Activated T-helper 2 cell treated with anti-CD3 and anti-CD28 coated beads, Interferon-gamma antibody, Interleukin-2, Interleukin-4, amounts not matched to agents 10 μg/mL and 5 μg/mL and 100 μg/mL, durations not matched to agents 14 hours and 24 hours and 36 hours (primary cell): ENCODE measurements at places on chromosomes 7 and 10.

- DNase-seq: no peak
Observed at GRCh38 chr7:12358694-12359093, 45.0 kb downstream of the VWDE start.

DNA sequence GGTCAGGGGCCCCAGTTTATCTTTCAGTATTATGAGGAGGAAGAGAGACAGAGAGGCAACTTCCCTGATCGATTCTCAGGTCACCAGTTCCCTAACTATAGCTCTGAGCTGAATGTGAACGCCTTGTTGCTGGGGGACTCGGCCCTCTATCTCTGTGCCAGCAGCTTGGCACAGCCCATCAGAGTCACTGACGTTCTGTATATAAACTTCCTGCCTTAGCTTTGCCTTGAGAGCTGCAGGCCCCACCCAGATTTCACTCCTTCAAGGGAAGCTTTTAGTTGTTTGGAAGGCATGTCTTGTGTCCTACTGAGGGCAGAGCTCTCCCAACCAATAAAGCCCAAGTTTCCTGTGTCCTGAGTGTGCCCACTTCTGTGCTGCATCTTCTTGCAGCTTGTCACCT is 242.5 kb upstream of the PRSS58 start:
- no peak for DNase-seq

GRCh38 chr7:80641548-80641947 is 3.1 kb downstream of the CD36 start:
- no peak for DNase-seq

- DNase-seq: no peak
Observed at GRCh38 chr10:7412928-7413282, 2.1 kb upstream of the SFMBT2 start.

- no peak for DNase-seq
Observed at GRCh38 chr10:76541852-76542251, 1095.8 kb downstream of the KCNMA1 start.

GRCh38 chr10:20007426-20007825 is 191.2 kb downstream of the PLXDC2 start:
- no peak for DNase-seq

GRCh38 chr10:7596356-7596755 is 70.4 kb downstream of the ITIH5 start:
- no peak for DNase-seq

DNA sequence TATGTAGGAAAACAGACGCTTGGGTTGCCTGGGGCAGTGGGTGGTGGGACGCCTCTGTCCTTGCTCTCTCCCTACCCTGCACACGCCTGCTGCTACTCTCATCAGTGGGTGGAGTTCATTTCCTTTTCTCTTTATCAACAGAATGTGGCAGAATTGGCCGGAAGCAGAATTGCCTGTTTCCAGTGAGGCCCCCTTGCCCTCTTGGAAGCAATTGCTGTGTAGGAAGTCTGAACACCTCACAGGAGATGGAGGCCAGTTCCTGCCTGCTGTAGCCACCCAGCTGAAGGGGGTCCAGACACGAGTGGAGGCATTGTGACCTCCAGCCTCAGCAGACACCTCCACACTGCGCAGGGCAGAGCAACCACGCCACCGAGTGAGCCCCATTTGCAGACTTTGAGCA is 331.6 kb upstream of the ZNF32 start:
- no peak for DNase-seq

- no peak for DNase-seq
Observed at GRCh38 chr10:64014281-64014680, 493.1 kb downstream of the REEP3 start.

DNA sequence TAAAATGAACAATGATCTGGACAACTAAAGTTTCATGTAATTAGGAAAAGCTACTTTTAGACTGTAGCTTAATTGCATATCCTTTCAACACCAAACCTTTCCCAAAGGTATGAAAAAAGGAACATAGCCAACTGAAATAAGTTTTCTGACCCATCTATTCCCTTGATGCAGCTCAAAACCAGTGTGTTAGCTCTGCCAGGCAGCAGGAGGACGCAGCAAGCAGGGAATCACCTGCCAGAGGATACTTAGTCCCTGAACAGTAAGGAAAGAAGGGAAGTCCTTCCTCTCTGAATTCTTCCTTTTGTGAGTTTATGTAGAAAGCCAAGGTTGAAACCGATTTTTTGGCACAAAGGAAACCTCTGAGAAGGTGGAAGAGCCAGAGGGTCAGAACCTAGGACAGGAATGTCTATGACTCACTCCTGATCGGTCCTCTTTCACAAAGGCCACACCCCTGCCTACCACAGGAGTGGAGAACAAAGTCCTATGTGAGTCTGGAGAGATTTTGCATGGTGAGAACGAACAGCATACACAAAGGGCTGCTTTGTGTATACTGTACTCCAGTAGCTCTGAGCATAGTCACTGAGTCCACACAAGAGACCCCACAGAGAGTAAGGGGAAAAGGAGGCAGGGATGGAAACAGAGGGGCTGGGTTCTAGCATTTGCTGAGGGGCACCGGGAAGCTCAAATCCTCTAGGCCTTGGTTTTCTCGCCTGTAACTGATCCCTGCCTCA is 68.8 kb upstream of the GSDME start:
- no peak for DNase-seq

DNA sequence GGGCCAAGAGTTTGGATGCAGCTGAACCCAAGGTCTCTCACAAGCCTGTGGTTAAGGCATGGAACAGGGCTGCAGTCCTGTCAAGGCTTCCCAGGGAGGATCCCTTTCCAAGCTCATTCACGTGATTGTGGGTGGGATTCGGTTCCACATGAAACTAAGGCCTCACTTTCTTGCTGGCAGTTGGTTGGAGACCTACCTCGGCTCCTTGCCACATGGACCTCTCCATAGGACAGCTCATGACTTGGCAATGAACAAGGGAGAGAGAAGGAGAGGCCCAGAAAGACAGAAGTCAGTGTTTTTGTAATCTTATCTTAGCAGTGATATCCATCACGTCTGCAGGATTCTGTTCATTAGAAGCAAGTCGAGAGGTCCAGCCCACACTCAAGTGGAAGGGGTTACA is 583.8 kb downstream of the LRMDA start:
- DNase-seq: no peak

- no peak for DNase-seq
Observed at GRCh38 chr7:110940756-110941155, 150.2 kb upstream of the LRRN3 start.

DNA sequence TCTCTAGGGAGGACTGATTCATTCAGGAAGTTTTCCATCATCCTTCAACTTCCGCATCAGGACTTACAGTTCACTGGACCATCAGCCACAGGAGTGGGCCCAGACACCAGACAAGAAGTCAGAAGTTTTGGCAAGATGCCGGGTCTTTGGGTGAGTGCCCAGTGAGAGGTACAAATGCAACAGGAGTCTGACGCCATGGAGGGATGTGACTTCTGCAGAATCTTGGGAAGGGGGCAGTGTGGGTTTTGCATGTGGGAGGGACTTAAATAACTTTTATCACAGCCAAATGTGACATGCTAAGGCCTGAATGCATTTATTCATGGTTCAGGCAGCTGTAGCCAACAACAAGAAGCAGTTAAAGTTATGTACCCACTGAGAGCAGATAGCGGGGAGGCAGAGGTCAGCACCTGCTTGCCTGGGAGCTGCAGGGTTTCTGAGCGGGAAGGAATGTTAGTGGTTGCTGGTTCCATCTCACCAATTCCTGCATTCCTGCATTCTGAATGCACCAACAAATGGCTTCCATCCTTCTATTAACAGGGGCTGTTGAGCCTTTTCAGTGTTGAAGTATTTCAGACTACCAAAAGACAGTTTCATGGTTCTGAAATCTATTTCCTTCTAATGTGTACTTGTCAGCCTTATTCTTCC is 375.2 kb downstream of the PAXIP1 start:
- DNase-seq: no peak

DNA sequence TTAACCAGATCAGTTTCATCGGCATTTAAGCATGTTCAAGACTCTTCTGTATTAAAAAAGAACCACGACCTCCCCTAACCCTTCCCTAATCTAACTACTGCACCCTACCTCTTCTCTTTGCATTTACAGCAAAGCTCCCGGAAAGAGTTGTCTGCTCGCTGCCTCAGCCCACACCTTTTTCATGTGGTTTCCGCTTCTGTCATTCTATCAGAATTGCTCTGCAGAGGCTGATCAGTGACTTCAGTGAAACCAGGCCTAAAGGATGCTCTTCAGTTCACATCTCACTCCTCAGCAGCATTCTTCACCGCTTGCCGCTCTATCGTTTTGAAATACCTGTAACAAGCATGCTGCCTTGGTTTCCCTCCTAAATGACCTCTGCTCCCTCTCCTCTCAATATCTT is 160.9 kb downstream of the SDK1 start:
- DNase-seq: peak; percentile 61

- DNase-seq: no peak
Observed at GRCh38 chr7:106037489-106038176, 74.5 kb downstream of the SYPL1 start.

- no peak for DNase-seq
Observed at GRCh38 chr10:4345877-4346646, 479.9 kb upstream of the AKR1E2 start.

- no peak for DNase-seq
Observed at GRCh38 chr10:25766687-25767221, 167.3 kb upstream of the MYO3A start.

DNA sequence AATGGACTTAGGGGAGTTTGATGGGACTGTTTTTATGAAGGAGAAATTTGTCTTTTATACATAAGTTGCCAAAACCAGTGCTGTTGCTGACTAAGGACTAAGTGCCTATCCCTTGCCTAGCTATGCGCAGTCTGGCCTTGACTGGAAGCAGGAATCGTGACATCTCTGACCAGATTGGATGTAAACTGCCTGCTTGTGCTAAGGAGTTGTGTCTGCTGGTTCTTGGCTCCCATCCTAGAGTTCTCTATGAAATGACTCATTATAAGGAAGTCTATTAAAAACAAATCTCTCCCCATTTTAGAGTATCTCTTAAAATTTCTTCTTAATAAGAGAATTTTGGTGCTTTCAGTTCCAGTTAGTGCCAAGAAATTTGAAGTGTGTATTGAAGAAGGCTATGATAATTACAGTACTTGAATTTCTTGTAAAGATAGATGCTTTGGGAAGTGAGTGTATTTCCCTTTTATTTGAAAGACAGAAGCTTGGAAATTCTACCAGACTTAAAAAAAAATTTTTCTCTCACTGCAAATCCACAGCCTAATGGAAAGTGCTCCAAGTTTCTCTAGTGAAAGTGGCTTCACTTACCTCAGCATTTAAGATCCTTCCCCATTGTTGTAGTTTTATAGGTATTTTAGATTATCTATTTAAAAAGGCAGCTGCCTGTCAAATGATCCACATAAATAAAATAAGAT is 77.6 kb downstream of the BICC1 start:
- no peak for DNase-seq

DNA sequence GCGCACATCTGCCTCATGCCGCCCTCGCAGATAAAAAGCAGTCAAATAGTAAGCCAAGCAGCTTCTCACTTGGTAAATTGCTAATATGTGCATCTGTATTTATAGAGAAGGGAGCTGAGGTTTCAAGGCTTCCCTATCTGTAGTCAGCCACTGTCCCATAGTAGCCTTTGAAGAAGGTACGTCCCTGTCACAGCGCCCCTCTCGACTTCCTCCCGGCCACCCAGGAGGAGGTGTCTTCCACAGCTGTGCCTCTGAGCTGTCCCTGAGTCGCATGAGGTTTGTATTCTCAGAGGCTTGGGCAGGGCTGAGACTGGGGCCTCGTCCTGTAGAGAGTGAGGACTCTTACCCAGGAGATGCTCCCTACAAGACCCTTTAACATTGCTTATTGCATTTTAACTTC is 49.0 kb downstream of the SPOCK2 start:
- DNase-seq: no peak

GRCh38 chr10:14003517-14004184 is 327.1 kb downstream of the FRMD4A start:
- no peak for DNase-seq

- DNase-seq: no peak
Observed at GRCh38 chr7:99359465-99360154, 14.9 kb upstream of the ARPC1B start.

- DNase-seq: no peak
Observed at GRCh38 chr7:126685018-126685573, 567.6 kb downstream of the GRM8 start.

GRCh38 chr7:18064242-18064838 is 36.7 kb upstream of the PRPS1L1 start:
- no peak for DNase-seq

DNA sequence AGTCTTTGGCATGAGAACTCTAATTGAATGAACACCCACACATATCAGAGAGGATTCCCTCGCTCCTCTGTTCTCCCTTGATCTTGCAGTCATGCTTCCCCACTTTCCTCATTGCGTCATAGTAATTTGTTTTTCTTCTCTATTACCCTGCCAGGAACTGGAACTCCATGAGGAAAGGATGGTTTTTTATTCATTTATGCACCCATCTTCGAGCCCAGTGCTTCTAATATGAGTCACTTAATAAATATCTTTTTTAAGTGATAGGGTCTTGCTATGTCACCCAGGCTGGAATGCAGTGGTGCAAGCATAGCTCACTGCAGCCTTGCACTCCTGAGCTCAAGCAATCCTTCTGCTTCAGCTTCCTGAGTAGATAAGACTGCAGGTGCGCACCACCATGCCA is 83.5 kb downstream of the OTUD1 start:
- no peak for DNase-seq

- DNase-seq: no peak
Observed at GRCh38 chr10:6009150-6009549, 31.8 kb upstream of the IL15RA start.

GRCh38 chr10:127944256-127944655 is 37.4 kb downstream of the PTPRE start:
- no peak for DNase-seq

GRCh38 chr10:88728107-88728763 is 22.2 kb downstream of the LIPK start:
- DNase-seq: peak; percentile 37

DNA sequence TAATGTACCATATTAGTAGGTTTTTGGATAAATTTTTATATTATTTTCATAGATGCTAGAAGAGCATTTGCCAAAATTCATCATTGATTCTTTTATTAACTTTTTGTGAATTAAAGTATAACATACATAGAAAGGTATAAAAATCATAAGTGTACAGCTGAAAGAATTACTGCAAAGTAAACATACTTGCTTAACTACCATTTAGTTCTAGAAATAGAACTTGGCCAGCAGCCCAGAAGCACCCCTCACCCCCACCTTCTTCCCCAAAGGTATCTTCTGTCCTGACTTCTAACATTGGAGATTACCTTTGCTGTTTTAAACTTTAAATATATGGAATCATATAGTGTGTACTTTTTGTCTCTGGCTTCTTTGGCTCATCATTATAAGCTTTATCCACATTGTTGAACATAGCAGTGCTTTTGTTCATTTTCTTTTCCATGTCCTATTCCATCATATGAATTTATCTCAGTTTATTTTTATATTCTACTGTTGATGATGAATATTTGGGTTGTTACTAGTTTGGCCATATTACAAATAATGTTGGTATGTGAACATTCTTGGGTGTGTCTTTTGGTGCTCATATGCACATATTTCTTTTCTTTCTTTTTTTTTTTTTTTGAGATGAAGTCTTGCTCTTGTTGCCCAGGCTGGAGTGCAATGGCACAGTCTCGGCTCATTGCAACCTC is 142.8 kb downstream of the ADK start:
- DNase-seq: no peak
